ENCODE measurements at places on chromosomes 4 and X. TPM values are rescaled to one million over a fixed set of nuclear protein-coding genes. Genes with fewer than 3 reads are reported as not detected.

GRCh38 chr4:116321471-116321870 is 763.9 kb downstream of the TRAM1L1 start:
- H3K4me1 ChIP-seq, result no peaks in the 10 kb centered on the region
- H3K4me3 ChIP-seq, result no peak overlapping the region
- no peaks in the 10 kb centered on the region for H3K27me3 ChIP-seq
- DNase-seq, result no peak
- no peaks in the 10 kb centered on the region for H3K36me3 ChIP-seq

DNA sequence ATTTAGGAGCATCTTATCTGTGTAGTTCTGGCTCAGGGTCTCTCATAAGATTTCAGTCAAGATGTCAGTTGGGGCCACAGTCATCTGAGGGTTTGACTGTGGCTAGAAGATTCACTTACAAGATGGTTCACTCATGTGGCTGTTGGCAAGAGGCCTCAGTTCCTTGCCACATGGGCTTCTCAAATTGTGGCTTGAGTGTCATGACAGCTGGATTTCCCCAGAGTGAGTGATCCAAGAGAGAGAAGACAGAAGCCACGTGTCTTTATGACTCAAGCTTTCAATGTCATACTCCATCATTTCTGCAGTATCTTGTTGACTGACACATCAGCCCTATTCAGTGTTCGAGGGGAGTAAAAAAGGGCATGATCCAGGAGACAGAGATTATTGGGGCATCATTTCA is 131.3 kb upstream of the AP1S2 start:
- H3K36me3 ChIP-seq, result no peaks in the 10 kb centered on the region
- no peaks in the 10 kb centered on the region for H3K27me3 ChIP-seq
- DNase-seq, result no peak
- no peak overlapping the region for H3K4me3 ChIP-seq
- no peak overlapping the region for H3K27ac ChIP-seq

DNA sequence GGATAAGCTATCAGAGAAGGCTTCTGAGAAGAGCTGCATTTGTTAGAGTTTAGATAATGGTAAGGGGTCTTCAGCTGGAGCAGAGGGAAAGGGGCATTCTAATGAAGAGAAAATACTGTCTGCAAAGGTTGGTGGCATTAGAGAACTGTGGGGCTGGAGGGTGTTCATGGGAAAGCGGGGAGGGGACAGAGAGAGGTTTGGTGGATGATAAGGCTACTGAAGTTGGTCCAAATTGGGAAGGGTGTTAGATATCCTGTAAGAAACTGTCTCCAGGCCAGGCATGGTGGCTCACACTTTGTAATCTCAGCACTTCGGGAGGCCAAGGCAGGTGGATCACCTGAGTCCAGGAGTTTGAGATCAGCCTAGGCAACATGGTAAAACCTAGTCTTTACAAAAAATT is 59.9 kb downstream of the AFF1 start:
- no peak overlapping the region for H3K27ac ChIP-seq
- no peaks in the 10 kb centered on the region for H3K4me1 ChIP-seq
- H3K4me3 ChIP-seq, result no peak overlapping the region
- DNase-seq, result no peak

DNA sequence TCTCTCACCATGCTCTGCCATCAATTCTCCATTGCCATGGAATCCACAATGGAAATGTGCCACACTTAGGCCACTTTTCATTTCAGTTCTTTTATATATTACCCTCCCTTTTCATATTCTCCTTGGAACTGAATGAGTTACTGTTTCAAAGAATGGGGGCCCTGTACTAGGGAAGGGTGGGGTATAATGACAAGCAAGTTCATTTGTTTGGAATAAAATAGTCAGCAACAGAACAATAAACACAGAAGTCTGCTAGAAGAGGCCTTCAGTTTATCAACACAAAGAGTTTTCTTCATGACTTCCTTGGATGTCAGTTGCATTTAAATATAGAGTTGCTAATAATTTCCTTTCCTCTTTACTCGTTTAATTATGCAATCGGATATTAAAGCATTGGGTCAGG is 478.3 kb upstream of the FTHL17 start:
- no peaks in the 10 kb centered on the region for H3K4me1 ChIP-seq
- no peaks in the 10 kb centered on the region for H3K27me3 ChIP-seq
- H3K27ac ChIP-seq, result no peak overlapping the region
- H3K4me3 ChIP-seq, result no peak overlapping the region
- H3K36me3 ChIP-seq, result no peaks in the 10 kb centered on the region
- DNase-seq, result no peak

GRCh38 chr4:67343199-67343598 is 202.1 kb downstream of the CENPC start:
- no peak overlapping the region for H3K4me3 ChIP-seq
- no peak overlapping the region for H3K27ac ChIP-seq
- 0 out of 2 replicates have a peak, but pooled peaks cover 3% of the 10 kb centered on the region for H3K27me3 ChIP-seq
- no peak for DNase-seq
- H3K36me3 ChIP-seq, result no peaks in the 10 kb centered on the region

DNA sequence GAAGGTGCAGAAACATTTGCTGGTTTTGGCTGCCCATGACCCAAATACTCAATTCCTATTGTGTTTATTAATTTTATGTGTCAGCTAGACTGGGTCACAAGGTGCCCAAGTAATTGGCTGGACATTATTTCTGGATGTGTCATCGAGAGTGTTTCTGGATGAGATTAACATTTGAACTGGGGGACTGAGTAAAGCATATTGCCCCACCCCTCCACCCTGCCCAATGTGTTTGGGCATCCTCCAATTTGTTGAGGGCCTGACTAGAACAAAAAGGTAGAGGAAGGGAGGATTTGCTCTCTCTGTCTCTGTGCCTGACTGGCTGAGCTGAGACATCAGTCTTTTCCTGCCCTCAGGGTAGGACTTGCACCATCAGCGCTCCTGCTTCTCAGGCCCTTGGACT is 29.7 kb upstream of the LCORL start:
- H3K4me3 ChIP-seq, result no peak overlapping the region
- no peaks in the 10 kb centered on the region for H3K27me3 ChIP-seq
- no peak overlapping the region for H3K27ac ChIP-seq

DNA sequence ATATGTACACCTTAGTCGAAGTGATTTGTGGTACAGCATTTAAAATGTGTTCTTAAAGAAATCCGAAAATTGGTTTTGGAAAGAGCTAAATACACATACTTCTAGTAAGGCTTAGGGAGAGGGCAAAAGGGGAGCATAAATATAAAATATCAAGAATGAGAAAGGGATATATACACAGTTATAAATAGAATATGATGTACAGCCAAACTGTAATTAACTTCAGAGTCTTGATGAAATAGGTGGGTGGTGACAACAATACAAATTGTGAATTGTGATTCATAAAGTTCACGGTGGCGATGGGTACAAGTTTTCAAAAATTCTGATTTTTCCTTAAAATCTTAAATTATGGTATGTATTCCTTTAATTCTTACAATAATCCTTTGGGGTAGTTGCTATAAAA is 62.2 kb downstream of the KDM6A start:
- no peaks in the 10 kb centered on the region for H3K27me3 ChIP-seq
- no peak overlapping the region for H3K27ac ChIP-seq
- no peaks in the 10 kb centered on the region for H3K36me3 ChIP-seq
- H3K4me1 ChIP-seq, result peaks cover 6% of the 10 kb centered on the region
- H3K4me3 ChIP-seq, result no peak overlapping the region

DNA sequence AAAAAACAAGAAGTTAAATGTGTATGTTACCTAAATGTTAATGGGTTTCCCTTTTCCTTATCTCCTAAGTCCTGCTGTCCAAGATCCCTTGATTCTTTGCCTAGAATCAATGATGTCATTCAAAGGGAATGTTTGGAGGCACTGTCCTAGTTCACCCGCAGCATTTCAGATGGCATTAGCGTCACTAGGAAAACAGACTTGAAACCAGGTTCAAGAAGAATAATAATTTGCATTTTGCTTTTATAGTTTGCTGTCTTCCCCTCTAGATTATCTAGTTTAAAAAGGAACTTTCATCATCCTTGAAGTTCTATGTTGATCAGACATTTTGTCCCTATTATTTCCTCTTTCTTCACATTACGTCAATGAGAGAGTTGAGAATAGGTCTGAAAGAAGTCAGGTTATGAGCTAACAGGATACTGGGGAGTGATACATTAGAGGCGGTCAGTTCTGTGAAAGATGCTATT is 234.1 kb upstream of the PGRMC2 start:
- no peaks in the 10 kb centered on the region for H3K36me3 ChIP-seq
- no peaks in the 10 kb centered on the region for H3K27me3 ChIP-seq
- no peak overlapping the region for H3K27ac ChIP-seq
- no peak for DNase-seq
- H3K4me1 ChIP-seq, result peaks cover 37% of the 10 kb centered on the region

DNA sequence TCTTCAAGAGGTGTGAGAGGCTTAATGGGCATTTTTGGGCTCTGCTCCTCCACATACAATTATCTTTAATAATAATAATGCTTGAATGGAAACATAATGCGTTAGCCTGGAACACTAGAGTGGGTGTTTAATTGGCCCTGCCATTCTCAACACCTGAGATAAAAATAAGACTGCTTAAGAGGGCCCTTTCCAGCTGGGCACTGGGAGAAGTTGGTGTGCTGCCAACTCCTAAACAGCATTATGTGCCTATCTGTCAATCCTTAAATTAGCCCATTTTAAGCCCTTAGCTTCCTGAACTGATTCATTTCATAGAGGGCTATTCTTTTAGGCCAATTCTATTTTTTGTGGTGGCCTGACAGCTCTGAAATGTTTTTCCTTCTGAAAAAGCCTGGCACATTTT is 211.1 kb upstream of the ZIC3 start:
- H3K4me1 ChIP-seq, result no peaks in the 10 kb centered on the region
- no peak overlapping the region for H3K27ac ChIP-seq
- DNase-seq, result no peak

- no peaks in the 10 kb centered on the region for H3K4me1 ChIP-seq
- no peak overlapping the region for H3K4me3 ChIP-seq
- DNase-seq, result no peak
- no peak overlapping the region for H3K27ac ChIP-seq
Measured at GRCh38 chrX:36640232-36640631, 367.9 kb upstream of the FAM47C start.

PPBP gene
- not detected for total RNA-seq

FAM241A gene
- total RNA-seq, result 4.5 TPM

FUNDC1 gene
- 17.0 TPM for total RNA-seq

HSFX4 gene
- total RNA-seq, result not detected

XKRX gene
- 0.47 TPM for total RNA-seq

SPANXA1 gene
- total RNA-seq, result not detected

WDR45 gene
- total RNA-seq, result 41.7 TPM

SOX3 gene
- total RNA-seq, result not detected

KLHL5 gene
- total RNA-seq, result 20.8 TPM

PRKG2 gene
- total RNA-seq, result 2.1 TPM

PPP2R2C gene
- 32.9 TPM for total RNA-seq

EDNRA gene
- 2.0 TPM for total RNA-seq

Data from HCT116 (cell line).